Activated CD8-positive, alpha-beta memory T cell treated with anti-CD3 and anti-CD28 coated beads for 1 hour (primary cell): ENCODE measurements at places on chromosomes 11 and 22.

DNA sequence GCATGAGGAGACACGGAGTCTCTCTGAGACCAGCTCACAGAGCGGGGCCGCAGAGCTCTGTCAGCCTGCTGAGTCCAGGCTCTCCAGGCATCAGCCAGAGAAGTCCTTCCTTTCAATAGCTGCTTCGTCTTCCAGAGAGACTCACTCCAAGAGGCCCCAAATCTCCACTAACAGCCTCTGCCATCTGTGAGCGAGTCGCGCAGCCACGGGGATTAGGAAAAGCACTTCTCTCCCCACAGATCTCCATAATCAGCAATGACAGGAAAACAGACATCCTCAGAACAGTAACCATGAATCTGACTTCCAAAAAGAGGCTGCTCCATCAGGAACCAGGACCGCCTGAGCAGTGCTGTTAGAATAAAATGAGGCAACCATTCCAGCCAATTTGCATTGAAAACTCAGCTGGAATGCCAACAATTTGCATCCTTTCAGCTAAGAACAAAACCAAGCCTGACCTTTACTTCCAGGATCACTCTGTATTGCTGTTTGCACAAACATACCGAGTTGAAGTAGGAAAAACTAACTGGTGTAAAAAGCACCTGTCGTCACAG, 65.4 kb downstream of the SMCO4 start:
- no peak for DNase-seq

GRCh38 chr11:115087791-115088190, 409.5 kb downstream of the NXPE2 start:
- DNase-seq, result no peak

GRCh38 chr11:1541474-1542204, 30.4 kb downstream of the DUSP8 start:
- DNase-seq, result no peak

GRCh38 chr11:58192229-58192628, 3.4 kb downstream of the OR9Q2 start:
- DNase-seq, result no peak

- DNase-seq, result no peak
Measured at GRCh38 chr11:114060392-114061047, 1.0 kb downstream of the ZBTB16 start.

GRCh38 chr11:108965306-108966001, 300.6 kb downstream of the DDX10 start:
- no peak for DNase-seq

DNA sequence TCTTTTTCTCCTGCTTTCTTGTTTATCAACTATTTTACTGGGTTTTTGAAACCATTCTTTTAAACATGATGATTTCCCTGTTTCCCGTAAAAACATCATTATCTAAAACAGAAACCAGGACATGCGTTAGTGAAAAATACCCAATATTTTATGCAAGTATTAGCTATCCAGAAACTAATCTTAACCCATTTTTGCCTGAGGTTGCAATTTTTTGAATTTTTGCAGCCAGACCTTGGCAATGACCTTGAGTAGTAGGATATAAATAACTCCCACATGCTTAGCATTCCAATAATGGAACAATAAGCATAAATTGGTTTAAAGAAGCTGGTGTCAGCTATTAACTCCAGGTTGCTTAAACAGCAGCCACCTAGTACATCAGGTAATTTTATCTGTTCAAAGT, 308.9 kb upstream of the ANO3 start:
- DNase-seq, result no peak

- DNase-seq, result no peak
Measured at GRCh38 chr11:97964332-97965004, 1056.3 kb upstream of the CNTN5 start.

GRCh38 chr22:41021613-41022454, 70.6 kb upstream of the EP300 start:
- no peak for DNase-seq

DNA sequence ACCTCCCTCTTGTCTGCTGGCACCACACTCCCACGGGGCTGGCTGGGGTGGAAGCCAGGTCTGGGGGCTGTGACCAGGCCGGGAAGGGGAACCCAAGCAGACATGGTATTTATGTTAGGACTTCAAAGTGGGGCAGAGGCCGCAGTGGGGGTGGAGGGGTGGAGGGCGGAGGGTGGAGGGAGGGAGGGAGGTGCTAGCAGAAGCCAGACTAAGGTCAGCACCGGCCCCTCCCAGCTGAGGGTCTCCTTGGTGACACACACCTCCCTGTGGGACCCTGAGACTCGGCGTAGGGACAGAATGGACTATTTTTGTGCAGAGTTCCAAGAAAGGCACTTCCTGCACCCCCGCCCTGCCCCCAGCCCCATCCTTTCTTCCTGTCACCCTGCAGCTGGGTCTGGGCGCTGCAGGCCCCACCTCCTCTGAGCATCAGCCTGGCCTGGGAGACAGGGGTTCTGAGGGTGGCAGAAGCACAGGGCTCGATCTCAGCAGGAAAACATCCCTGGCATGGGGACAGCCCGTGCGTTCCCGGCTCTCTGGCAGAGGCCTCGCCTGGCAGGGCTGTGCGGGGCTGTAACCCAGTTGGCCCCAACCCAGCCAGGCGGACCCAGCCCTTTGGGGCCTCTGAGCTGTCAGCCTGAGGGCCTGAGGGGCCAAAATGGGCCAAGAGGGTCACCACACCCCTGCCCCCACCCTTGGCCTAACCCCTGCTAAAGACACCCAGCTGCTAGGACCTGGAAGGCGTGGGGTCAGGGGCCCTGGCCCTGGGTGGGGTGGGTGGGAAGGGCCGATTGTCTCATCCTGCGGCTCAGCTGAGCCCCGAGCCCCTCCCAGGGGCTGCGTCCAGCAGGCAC, 9.6 kb upstream of the CD248 start:
- DNase-seq, result no peak

- no peak for DNase-seq
Measured at GRCh38 chr11:118783724-118784495, 7.1 kb downstream of the DDX6 start.

- DNase-seq, result no peak
Measured at GRCh38 chr22:27075891-27076290, 418.5 kb downstream of the MIAT start.

DNA sequence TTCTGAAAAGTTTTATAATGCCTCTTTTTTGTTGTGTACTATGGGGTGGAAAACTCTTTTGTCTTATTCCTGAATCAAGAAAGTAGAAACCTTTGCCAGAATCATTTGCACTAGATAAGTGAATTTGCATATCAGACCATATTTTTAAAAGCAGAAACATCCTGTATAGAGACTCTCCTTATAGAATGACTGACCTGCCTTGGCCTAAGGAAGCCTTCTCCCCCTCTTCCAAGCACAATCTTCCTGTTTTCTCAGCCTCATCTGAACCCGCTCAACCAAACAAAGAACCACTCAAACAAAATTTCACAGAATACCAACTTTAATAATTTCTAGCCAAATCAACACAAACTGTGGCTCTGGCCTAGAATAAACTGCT, 60.3 kb downstream of the SIK3 start:
- DNase-seq, result no peak

DNA sequence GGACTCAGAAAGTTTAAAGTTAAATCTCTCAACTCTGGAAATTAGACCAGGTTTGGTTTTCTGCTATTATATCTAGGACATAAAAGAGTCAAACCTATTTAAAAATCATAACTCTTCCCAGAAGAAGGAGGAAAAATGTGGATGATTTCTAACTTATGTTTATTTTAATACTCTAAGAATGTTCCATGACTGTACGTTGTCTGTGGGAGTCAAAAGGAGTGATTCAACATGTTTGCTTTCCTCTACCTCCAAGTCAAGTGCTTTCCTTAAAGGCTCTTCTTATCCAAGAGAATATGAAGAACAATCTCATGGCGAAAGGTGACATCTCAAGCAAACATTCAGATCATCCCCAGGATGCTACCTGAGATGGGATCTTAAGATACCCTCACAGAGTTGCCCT, 21.6 kb downstream of the OR51E1 start:
- DNase-seq, result no peak

DNA sequence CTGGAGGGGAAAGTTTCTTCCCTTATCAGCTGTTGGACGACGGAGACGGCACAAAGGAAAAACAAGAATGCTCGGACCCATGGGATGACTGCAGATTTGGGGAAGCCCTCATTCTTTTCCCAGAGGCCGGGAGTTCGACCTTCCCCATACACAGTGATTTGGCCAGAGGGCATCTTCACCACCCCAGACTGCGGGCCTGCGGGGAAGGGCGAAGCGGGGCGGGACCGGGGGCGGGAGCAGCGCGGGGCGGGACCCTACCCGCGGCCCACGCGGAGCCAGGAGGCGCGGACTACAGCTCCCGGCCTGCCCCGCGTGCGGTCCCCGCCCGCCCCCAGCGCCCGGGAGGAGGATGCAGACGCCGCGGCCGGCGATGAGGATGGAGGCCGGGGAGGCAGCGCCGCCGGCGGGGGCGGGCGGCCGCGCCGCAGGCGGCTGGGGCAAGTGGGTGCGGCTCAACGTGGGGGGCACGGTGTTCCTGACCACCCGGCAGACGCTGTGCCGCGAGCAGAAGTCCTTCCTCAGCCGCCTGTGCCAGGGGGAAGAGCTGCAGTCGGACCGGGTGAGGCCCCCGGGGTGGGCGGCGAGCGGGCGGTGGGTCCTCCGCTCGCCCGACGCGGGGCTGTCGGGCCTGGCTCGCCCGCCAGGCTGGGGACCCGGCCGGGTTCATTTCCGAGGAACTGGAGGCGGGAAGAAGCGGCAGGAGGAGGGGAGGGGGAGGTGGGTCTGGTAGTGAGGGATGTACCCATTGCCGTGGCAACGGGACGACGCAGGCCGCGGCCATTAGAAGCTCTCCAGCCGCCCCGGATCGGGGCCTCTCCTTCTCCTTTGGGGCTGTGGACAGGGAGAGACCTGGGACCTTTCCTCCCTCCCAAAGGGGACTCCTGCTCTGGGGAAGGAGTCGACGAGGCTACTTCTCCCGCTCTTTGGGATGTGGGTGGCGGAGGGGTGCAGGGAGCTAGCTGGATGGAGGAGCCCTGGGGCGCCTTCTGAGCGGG, at the start of gene KCTD17:
Gene KCTD17 (plus strand): TSS at position 352 of the 995 bp plus-strand sequence. CDS start 19 bp downstream, at position 371.
- DNase-seq, result peak; percentile 34

- DNase-seq, result no peak
Measured at GRCh38 chr11:28618416-28618815, 510.2 kb downstream of the METTL15 start.

DNA sequence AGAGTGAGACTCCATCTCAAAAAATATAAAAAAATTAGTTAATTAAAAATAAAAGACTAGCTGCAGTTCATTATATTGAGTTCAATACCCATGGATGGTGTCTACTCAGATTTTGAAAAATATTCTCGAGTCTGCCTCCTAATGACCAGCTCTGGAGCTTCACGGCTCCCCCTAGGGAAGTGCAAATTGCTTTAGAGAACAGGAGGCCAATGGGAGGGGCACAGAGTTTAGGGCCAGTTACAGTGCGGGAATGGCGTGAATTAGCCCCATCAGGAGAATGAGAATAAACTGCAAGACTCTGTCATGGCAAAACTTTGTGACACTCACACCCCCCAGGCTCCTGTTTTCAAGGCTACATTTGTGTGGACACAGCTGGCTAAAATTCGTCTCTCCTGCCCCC, 4.6 kb downstream of the FGF4 start:
- DNase-seq, result no peak

- no peak for DNase-seq
Measured at GRCh38 chr11:110773442-110773841, 61.2 kb upstream of the ARHGAP20 start.

- no peak for DNase-seq
Measured at GRCh38 chr11:60809249-60809648, 24.1 kb downstream of the MS4A10 start.

GRCh38 chr22:43520632-43521039, 108.8 kb downstream of the MPPED1 start:
- no peak for DNase-seq

DNA sequence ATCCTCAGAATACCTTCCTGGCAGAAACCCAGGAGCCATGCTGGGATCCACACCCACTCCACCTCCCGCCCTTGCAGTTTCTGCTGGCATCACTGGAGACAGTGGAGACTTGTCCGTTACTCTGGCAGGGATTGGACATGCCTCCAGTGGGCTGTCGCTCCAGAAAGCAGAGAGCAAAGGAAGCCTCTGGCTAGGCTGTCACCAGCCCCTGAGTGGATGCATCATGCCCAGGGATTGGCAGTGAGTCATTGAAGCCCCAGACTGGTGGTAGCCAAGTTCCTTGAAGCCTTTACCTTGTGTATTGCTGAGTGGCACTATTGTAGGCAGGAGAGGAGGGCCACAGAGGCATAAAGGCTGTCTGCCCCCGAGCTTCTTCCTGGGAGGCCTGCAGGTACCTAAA, 34.8 kb upstream of the E2F8 start:
- no peak for DNase-seq

DNA sequence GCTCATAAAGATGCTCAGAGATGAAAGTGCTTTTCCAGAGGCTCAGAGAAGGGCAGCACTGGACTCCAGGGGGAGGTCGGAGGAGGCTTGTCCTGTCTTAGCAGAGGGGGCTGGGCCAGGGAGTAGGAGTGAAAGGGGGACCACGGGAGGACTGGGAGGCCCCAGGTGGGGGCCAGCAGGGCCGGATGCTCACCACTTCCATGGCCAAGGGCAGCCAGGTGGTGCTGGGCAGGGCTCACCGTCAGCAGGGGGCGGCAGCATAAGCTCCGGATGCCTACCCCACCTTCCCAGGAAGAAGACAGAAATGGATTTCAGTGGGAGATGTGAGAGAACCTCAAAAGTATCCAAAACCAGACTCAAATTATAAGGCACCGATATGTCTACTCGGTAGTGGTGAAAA, 11.0 kb downstream of the RAB36 start:
- DNase-seq, result no peak

DNA sequence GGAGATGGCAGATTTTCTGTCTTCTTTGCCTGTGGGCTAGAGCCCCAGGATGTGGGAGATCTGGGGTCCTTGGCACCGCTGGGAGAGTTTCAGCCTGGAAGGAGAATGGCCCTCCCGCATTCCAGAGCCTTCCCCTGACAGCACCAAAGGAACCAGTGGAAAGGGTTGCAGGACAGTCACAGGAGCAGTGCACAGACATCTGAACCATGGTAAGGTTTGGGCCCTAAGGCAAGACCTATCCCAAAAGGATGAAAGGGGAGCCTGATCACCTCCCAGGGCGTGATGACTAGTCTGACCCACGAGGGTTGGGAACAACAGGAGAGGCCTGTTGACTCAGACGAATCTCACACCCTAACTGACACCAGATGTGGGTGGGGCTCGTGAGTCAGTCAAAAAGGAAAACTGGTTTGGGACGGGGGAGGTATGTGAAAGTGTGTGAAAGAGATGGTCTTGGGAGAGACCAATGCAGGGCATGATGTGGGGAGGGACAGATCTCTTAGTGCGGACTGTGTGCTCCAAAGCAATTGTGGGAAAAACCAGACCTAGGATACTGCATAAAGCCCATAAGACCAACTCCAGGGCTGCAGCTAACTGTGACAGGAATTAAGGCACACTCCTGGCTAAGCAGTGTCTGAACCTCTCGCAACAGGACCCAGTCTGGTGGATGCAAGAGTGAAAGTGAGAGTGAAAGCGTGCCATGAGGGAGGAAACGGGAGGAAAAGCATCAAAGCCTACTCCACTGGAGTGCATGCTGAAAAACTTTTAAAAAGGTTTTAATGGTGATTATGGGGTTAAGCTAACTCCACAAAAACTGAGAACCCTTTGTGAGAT, 39.1 kb upstream of the GLYAT start:
- no peak for DNase-seq
